ENCODE measurements at places on chromosomes 16 and 17. TPM values are rescaled to one million over a fixed set of nuclear protein-coding genes. Genes with fewer than 3 reads are reported as not detected.

- H3K4me3 ChIP-seq: no peak overlapping the region
- peaks cover 16% of the 10 kb centered on the region for H3K27me3 ChIP-seq
- H3K4me1 ChIP-seq: peaks cover 2% of the 10 kb centered on the region
- no peak for DNase-seq
- no peaks in the 10 kb centered on the region for H3K36me3 ChIP-seq
These were observed 3.0 kb upstream of the AIPL1 start for GRCh38 chr17:6437956-6438355.

DNA sequence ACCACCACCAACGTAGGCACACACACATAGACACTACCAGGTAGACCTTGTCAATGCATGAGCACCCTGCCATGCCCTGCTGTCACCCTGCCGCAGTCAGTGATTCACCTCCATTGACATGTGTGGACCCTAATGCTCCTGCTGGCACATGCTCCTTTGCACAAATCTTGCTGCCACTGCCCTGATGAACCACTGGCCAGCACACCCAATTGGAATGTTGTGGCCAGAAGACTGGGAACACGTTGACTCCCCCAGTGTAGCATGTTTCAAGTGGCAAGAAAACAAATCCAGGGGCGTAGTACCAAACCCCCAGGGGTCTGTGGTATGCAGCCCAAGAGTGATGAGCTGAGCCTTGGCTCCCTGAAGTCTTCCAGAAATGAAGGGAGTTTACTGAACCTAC, 486.4 kb upstream of the KIF2B start:
- H3K27ac ChIP-seq: no peak overlapping the region
- no peak for DNase-seq
- no peaks in the 10 kb centered on the region for H3K27me3 ChIP-seq
- H3K36me3 ChIP-seq: no peaks in the 10 kb centered on the region

DNA sequence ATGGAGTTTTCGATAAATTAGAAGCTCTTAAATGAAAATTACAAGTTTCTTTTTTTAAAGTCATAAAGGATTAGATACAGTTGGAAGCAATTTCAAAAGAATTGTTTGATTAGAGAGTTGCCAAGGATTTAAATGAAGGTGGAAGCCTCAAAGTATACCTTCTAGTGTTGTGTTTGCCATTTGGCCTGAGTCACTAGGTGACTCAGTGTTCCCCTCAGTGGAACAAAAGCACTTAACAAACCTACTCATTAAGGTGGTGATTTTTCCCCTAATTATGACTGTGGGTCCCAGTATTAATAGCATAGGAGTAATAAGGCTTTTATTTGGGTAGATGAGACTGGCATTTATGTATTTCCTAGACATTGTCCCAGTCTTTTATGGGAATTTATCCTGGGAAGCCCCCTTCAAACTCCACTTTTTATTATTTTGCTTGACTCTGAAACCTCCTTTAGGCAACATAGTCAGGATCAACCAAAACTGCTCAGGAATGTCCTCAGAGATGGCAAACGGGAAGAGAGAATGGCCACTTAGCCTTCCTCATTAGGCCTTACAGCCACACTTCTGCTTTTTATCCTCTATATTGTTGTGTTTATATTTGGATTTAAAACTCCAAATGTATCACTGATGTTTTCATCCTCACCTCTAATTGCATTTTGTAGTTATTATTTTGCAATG, 161.0 kb downstream of the FTO start:
- H3K27me3 ChIP-seq: no peaks in the 10 kb centered on the region
- no peak for DNase-seq
- H3K36me3 ChIP-seq: peaks cover 36% of the 10 kb centered on the region
- no peak overlapping the region for H3K4me3 ChIP-seq
- peaks cover 6% of the 10 kb centered on the region for H3K4me1 ChIP-seq

SLC5A11 gene
- 0.22 TPM for total RNA-seq

MPHOSPH6 gene
- total RNA-seq: 21.3 TPM

SCNN1B gene
- not detected for total RNA-seq

CES3 gene
- 0.16 TPM for total RNA-seq
